ENCODE measurements at places on chromosomes 3 and 15.

GRCh38 chr15:40338921-40339620 is 1.7 kb downstream of the CCDC9B start:
- DNase-seq, result no peak

- DNase-seq, result no peak
Measured at GRCh38 chr3:123287962-123288302, 86.2 kb downstream of the SEC22A start.

GRCh38 chr3:39454591-39455217 is 12.8 kb upstream of the MOBP start:
- no peak for DNase-seq

GRCh38 chr3:87397211-87397610 is 120.8 kb upstream of the POU1F1 start:
- DNase-seq, result no peak

DNA sequence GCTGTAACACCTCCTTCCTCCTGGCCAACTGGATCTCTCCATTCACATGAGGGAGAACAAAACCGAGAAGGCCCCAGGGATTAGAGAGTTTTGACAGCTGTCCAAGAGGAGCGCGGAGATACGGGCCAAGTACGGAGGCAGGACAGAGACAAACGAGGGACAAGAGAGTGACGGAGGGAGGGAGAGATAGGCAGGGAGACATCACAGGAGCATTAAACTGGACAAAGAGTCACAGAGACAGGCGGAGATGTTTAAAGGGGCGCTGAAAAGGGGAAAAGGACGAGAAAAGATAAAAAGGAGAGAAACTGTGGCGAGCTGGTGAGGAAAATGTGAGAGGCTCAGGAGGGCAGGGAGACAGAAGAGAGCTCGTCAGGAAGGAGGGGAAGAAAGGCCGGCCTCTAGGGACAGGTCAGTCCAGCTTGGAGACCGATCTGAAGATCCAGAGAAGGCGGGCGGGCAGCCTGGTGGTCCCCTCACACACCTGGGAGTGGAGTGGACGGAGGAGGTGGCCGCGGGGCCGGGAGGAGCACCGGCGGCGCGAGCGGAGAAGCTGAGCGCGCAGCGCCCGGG is 40.5 kb upstream of the ROPN1 start:
- no peak for DNase-seq

- DNase-seq, result no peak
Measured at GRCh38 chr15:56959318-56959648, 40.8 kb downstream of the TCF12 start.

DNA sequence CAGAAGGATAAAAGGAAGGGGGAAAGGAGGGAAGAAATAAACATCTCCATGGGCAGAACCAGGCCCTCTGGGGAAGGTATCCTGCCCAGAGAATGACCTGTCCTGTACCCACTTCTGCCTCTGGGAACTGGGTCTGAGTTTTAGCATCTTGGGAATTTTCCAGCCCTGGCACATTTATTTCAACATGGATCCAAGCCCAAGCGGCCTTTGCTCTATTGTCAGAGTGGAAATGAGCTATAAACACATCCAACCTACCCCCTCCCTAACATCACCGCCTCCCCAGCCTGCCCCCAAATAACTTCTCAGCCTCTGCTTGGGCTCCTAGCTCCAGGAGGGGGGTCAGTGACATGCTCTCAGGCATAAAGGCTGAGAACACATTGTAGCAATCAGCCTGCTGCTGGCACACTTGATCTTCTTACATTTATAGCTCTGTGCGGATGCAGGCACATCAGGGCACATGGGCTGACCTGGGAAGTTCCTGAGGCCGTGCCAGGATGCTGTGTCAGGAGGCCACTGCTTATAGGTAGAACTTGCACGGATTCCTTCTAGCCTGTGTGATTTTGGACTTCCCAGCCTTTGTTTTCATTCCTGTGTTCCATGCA is 4.6 kb upstream of the OXTR start:
- DNase-seq, result no peak

- DNase-seq, result peak; percentile 75
Measured at GRCh38 chr15:60507596-60508424, 28.9 kb upstream of the ICE2 start.

DNA sequence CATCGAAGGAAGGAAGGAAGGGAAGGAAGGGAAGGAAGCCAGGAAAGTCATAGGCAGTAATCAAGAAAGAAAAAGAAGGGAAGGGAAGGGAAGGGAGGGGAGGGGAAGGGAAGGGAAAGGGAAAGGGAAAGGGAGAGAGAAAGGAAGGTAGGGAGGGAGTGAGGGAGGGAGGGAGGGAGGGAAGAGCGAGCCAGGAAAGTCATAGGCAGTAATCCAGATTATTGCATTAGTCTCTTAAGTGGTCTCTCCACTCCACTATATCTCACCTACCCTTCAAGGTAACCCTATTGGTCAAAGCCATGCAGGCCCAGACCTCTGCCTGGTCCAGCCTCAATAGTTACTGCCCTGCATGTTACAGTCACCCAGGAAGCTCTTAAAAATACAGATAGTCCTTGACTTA is 106.2 kb upstream of the RAP2B start:
- DNase-seq, result no peak

DNA sequence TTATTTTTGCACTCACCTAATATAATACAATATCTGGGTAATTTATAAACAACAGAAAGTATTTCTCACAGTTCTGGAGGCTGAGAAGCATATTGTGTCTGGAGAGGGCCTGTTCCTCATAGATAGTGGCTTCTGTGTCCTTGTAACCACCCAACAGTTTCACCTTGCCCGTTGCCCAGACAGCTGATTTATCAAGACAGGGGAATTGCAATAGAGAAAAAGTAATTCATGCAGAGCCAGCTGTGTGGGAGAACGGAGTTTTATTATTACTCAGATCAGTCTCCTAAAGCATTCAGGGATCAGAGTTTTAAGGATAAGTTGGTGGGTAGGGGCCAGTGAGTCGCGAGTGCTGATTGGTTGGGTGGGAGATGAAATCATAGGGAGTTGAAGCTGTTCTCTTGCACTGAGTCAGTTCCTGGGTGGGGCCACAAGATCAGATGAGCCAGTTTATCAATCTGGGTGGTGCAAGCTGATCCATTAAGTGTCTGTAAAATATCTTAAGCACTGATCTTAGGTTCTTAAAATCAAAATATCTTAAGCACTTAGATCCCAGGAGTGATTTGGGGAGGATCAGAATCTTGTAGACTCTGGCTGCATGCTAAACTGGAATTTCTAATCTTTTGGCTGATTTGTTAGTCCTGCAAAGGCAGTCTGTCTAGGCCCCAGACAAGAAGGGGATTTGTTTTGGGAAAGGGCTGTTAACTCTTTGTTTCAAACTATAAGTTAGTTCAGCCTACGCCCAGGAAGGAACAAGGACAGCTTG is 33.9 kb upstream of the C15orf39 start:
- DNase-seq, result peak; percentile 27

GRCh38 chr15:71485094-71485693 is 325.2 kb upstream of the NR2E3 start:
- no peak for DNase-seq

- DNase-seq, result no peak
Measured at GRCh38 chr3:139460529-139460928, 15.8 kb downstream of the RBP2 start.

DNA sequence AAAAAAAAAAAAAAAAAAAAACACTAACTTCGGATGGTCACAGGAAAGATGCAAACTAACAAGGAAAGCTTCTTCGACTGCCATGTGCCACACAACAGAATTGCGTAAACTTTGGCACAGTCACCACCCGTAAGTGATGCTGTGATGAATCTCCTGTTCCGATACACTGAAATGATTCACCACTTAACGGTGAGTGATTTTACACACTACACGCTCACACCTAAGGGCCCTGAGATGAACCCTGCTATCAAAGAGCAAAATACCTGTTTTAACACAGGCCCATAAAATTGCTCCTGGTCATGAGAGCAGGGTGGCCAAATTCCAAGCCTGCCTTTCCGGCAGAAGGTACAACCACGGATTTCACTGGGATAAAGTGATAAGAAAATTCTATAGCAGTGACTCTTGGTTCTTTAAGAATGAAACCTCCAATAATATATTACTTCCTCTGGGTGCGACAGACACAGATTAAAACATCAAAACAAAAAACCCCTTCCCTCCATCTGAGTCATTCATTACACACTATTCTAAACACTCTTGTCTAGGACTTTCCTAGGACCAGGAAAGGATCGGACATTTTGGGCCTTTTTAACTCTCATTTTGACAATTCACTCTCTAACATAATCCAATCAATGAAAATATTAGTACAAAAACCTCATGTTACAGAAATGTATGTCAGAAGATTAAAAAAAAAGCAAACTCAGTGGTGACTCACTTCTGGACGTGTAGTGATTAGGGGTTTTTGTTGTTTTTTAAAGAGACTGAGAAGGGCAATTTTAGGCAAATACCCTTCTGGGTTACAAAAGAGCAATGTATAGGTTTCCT is 28.3 kb downstream of the LRIG1 start:
- peak; percentile 39 for DNase-seq

- peak; percentile 59 for DNase-seq
Measured at GRCh38 chr3:45486136-45486535, 97.8 kb downstream of the LARS2 start.

DNA sequence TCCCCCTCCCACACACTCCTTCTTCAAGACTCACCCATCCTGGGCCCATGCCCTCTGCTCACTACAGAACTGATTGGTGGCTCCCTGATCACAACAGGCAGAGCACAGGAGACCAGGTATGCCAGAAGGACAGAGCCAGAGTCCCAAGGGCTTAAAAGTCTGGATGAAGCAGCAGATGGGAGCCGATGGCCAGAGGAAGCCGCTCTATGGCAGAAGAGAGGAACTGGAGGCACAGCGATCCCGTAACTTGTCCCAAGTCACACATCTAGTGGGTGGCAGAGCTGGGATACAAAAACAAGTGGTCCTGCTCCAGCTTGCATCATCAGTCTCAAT is 20.7 kb downstream of the ITGA11 start:
- DNase-seq, result no peak

GRCh38 chr3:124776856-124777255 is 46.6 kb downstream of the UMPS start:
- DNase-seq, result no peak

DNA sequence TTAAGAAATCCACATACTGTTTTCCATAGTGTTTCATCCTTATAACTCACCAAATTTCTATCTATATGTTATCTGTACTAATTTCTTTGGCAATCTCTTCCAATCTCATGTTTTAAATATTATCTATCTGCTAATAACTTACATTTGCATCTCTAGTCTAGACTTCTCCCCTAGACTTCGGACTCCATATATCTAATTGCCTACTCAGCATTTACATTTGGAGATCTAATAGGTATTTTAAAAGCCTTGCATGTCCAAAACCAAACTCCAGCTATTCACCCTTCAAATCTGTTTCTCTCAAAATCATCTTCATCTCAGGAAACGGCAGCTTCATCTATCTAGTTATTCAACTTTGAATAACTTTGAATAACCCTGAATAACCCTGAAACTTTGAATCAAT is 35.3 kb downstream of the ZNF385D start:
- DNase-seq, result no peak

DNA sequence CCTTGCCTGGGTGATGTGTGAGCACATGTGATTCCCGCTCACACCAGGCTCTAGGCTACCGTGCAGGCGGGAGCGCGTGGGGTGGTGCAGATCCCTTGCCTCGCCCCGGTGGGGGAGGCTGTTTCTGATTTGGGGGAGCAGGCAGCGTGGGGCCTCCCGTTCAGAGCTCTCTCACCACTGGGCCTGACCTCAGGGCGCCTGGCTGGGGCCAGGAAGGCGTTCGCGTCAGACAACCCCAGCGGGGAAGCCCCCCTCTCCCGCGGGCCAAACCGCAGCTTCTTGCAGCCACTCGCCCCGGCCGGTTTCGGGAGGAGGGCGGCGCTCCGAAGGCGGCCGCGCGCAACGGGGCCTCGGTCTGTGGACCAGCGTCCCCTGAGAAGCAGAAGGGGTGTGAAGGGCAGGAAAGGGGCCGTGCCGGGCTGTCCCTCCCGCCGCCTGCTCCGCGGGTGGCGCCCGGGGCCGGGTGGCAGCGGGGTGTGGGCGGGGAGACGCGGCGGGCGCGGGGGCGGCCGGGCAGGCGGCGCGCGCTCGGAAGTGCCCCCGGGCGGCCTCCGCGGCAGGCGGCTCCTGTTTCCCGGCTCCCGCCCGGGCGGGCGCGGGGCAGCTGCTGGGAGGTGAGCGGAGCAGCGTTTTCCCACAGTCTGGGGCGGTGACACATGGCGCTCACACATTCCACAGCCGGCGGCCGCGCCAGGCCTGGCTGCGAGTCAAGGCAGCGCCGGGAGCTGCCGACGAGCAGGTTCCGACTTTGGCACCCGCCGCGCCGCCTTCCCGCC is 65.1 kb upstream of the HES1 start:
- DNase-seq, result peak; percentile 82

GRCh38 chr3:111045564-111045963 is 26.1 kb upstream of the NECTIN3 start:
- no peak for DNase-seq

GRCh38 chr15:85100186-85100937 is 118.7 kb downstream of the PDE8A start:
- DNase-seq, result peak; percentile 3

DNA sequence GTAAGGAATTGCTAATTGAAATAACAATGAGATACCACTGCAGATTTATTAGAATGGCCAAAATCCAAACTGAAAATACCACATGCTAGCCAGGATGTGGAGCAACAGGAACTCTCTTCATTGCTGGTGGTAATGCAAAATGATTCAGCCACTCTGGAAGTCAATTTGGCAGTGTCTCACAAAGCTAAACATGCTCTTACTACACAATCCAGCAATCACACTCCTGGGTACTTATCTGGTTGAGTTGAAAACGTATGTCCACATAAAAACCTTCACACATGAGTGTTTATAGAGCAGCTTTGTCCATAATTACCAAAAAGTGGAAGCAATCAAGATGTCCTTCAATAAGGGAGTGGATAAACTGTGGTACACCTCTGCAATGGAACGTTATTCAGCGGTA is 113.3 kb downstream of the SMAD6 start:
- DNase-seq, result no peak

- no peak for DNase-seq
Measured at GRCh38 chr15:90877315-90877714, 7.0 kb upstream of the FES start.

DNA sequence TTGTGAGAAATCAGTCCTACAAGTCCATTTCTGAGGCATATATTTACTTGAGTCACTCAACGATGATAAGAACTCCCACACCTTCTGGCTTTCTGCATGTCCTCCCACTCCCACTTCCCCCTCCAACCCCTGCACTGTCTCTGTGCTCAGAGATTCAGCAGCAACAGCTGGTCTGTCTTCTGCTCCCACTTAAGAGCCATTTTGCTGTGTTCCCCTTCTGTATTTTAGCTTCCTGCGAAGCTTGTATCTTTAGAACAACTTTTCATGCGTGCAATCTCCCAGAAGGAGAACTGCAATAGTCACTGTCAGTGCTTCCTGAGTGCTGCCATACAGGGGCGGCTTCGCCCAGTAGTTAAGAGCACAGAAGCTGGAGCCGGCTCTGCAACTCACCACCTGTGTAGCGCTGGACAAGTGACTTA is 90.0 kb upstream of the SPATA12 start:
- DNase-seq, result peak; percentile 88

- no peak for DNase-seq
Measured at GRCh38 chr3:160100610-160101009, 112.0 kb downstream of the IL12A start.
